ENCODE measurements at places on chromosomes 1 and 21.
A peak's percentile ranks its signal among the peaks of the same experiment; 100 is the strongest.

DNA sequence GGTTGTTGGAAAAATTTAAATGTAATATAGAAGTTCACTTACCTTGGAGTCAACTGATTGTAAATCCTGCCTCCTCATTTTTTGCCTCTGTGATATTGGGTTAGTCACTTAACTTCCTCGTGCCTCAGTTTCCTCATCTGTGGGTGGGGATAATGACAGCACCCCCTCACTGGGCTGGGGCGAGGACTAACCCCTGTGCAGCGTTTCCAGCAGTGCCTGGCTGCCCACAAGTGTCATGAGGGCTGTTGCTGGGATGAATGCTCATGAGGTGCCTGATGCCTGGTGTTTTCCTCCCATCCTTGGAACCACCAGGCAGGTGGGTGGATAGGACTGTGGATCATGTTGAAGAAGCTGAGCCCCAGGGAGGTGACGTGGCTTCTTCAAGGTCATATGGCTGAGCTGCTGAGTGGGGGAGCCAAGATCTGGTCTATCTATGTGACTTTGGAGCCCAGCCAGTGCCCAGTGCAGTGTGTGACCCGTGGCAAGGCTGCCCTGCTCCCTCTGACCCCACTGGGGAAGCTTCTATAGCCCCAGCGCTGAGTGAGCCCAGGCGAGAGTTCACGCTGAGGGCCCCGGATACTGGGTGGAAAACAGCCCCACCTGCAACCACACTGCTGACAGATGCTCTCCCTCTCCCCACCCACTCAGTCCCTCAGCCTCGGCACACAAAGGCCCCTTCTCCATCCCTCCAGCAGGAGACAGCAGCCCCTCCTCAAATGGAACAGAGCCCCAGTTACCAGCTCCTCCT, 446.0 kb downstream of the PTPRU start:
- DNase-seq, result peak; percentile 32

DNA sequence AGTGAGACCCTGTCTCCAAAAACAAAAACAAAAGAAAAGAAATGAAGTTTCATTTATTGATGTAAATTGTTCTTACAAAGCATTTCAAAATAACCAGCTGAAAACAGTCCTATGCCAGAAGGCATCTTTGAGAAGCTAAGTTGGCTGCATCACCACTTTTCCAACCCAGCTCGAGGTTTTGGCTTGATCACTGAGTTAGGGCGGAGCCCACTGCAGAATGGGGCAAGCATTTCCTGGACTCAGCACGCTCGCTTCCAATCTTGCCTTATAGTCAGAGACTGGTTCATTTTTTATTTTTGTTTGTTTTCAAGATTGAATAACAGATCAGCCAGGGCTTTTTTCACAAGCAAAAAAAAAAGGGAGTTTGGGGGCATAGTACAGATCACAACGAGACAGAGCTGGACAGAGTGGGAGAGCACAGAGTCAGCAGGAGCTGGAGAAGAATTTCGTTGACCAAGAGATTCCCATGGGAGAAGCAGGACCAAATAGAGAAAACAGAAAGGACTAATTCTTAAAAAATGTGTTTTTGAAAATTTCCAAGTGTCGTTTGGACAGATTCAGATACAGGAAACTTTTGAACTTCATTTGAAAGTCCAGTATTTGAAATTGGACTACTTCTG, 23.5 kb upstream of the COL6A1 start:
- no peak for DNase-seq

GRCh38 chr1:180270530-180271271, 40.6 kb downstream of the LHX4 start:
- DNase-seq, result no peak

DNA sequence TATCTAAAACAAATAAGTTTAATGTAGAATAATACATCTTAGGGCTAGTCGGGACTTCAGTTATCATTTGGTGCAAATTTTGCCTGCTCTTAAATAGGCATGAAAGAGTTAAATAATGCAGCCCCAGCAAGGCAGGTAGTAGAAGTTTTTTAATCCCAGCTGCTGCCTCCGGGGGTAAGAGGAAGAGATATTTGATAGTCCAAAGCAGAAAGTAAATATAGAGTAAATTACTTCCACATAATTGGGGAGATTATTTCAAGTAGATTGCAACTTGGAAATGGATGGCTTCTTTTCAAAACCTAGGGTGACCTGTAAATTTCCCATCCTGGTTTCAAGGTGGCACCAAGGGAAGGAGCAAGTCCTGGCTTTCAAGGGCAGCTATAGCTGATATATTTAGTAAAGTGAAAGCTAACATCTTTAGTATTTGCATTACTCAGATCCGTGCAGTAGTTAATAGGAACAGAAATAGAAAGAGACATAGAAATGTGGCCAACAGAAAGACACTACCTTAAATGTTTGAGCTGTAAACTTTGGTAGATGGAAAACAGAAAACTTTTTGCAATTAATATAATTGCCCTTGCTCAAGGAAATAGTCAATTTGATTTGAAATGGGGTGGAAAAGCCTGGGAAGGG, 109.1 kb downstream of the LMO4 start:
- no peak for DNase-seq

Measured in SHP77 (cell line).